GF-D8 (cell line): ENCODE measurements at places on chromosomes 12 and 14.

GRCh38 chr12:30930238-30930637 is 3.7 kb downstream of the TSPAN11 start:
- DNase-seq = no peak

- DNase-seq = no peak
Measured at GRCh38 chr14:22184157-22184829, 404.7 kb downstream of the DAD1 start.

GRCh38 chr14:60735416-60735815 is 855 bp downstream of the MNAT1 start:
- DNase-seq = no peak

- DNase-seq = no peak
Measured at GRCh38 chr12:111074965-111075364, 154.6 kb upstream of the MYL2 start.

- DNase-seq = no peak
Measured at GRCh38 chr12:47709237-47709636, 3.4 kb upstream of the RPAP3 start.

DNA sequence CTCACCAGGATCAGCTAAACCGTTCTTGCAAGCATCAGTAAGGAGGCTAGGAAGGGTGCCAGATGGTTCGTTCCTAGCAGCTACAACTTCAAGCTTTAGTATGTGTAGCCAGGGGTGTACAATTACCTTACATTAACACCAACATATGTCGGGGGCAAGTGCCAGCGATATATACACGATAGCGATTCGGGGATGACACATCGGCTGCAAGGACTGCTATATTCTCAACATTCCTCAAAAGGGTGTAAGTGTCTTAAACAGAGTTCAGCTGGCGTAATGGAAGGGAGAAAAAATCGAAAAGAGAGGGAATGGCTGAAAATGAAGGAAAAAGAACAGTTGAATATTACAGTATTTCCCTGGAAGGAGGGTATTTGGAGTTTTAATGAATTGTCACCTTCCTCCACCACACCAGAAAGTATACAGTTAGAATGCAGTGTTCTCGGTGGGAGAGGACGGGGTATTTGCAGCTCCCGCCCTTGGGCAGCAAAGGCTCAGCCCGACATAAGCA is 545 bp downstream of the LIMA1 start:
- no peak for DNase-seq

- DNase-seq = no peak
Measured at GRCh38 chr14:33592297-33592696, 358.6 kb downstream of the EGLN3 start.

- no peak for DNase-seq
Measured at GRCh38 chr14:39433452-39433813, 1.2 kb upstream of the FBXO33 start.

GRCh38 chr14:79278798-79279644 is 932.3 kb downstream of the DIO2 start:
- DNase-seq = no peak

- no peak for DNase-seq
Measured at GRCh38 chr12:78208092-78208491, 377.4 kb downstream of the NAV3 start.

DNA sequence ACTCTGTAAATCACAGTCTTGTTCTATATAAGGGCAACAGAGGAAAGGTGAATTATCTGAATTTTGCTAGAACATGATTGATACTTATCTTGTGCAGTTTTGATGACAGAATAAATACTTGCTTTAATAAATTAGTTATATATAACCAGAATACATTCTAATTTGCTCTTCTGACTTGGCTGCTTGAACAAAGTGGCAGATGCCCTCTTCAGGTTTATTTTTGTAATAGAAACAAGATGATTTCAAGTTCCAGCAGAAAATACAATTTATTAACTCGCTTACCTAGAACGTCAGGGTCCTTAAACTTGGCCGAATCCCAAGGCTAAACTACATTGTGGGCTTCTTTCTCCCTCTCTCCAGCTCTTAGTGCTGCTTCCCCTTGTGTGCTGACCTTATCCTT is 57.6 kb upstream of the SSTR1 start:
- no peak for DNase-seq

GRCh38 chr12:14194572-14194971 is 170.9 kb upstream of the ATF7IP start:
- DNase-seq = no peak

DNA sequence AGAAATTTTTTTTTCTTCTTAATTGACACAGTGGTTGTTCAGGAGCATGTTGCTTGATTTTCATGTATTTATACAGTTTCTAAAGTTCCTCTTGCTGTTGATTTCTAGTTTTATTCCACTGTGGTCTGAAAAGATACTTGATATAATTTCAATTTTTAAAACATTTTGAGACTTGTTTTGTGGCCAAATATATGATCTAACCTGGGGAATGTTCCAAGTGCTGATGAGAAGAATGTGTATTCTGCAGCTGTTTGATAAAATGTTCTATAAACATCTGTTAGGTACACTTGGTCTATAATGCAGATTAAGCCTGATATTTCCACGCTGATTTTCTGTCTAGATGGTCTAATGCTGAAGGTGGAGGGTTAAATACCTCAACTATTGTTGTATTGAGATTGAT is 151.4 kb upstream of the IFNG-AS1 start:
- DNase-seq = no peak

- DNase-seq = no peak
Measured at GRCh38 chr12:129119537-129119936, 266.3 kb downstream of the GLT1D1 start.
